ENCODE measurements at places on chromosomes 5 and 9.

DNA sequence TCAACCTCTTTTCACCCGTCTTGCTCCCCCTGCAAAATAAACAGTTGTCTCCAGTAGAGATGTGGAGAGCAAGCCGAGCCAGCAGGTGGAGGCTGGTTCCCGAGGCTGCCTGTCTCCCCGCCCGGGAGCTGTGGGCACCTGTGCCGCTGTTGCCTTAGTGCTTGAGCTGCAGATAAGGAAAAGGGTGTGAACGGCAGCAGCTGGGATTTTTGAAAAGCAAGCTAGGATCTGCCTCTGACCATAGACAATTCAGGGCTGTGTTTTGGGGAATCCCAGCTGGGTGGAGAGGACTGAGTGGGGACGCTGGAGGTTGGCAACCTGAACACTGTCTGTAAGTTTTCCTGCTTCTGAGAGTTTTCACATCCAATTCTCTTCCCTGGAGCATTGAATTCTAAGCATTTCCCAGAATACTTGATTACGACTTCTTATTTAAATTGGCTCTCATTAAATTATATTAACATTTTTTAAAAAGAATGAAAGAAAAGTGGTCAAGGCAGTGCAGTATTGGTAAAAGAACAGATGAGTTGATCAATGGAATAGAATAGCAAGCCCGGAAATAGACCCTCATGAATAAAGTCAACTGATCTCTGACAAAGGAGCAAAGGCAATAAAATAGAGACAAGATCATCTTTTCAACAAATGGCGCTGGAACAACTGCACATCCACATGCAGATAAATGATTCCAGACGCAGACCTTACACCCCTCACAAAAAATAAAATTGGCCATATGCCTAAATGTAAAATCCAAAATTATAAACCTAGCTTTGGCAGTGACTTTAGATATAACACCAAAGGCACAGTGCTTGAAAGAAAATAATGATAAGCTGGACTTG lies 9.7 kb downstream of the WNK2 start:
- no peak for DNase-seq

- DNase-seq = no peak
Measured at GRCh38 chr5:123181394-123181801, 92.4 kb downstream of the PRDM6 start.

GRCh38 chr9:119020284-119020683 lies 349.0 kb downstream of the BRINP1 start:
- DNase-seq = no peak

GRCh38 chr5:142842994-142843905 lies 73.1 kb downstream of the ARHGAP26 start:
- DNase-seq = no peak

DNA sequence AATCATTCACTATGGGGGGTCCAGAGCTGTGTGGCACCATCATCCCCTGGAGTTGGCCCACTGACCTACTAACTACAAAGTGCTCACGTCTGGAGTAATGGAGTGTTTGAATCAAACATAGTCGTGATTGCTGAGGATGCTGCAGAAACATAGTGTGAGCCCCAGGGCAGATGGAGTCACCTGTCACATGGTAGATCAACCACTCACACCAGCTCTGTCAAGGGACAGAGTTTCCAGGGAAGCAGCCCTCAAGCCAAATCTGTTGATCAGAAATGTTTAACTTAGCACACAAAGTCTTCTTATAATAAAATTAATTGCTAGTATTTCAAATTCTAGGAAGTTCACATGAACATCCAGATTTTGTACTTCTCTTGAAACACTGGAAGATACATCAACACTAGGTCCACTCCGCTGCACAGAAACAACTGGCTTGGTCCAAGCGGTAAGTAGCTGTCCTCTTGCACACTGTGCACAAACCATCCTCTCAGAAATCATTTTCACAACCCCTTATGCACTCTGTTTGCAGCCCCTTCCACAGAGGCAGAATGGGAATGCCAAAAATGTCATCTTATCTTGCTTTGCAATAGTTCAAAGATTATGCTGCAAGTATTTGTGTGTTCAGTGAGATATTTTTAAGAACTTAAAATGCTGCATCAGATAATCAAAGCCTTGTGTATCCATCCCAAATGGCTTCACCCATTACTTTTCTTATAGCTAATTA lies 191.0 kb downstream of the EPB41L4A start:
- no peak for DNase-seq

- no peak for DNase-seq
Measured at GRCh38 chr9:114080773-114081440, 2.8 kb upstream of the AMBP start.

DNA sequence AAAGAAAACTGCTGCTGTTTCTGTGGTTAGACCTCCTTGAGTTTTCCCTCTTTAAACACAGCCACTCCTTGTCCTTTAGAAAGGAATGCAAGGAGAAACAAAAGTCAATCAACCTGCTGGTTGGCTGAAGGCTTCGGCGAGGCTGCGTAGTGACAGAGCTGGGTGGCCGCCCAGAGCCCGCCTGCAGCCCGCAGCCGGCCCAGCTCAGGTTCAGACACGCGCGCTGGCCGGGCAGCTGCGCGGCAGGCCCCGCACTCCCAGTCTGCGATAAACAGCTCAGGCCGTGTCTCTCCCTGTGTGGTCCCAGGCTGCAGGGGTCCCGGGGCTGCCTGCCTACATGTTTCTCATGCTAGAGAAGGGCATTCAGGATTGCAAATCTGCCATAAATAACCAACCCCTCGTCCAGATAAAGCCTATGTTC lies 115.4 kb downstream of the HSD17B3 start:
- DNase-seq = no peak

- DNase-seq = no peak
Measured at GRCh38 chr9:87872079-87872624, 10.5 kb upstream of the SPATA31E1 start.

DNA sequence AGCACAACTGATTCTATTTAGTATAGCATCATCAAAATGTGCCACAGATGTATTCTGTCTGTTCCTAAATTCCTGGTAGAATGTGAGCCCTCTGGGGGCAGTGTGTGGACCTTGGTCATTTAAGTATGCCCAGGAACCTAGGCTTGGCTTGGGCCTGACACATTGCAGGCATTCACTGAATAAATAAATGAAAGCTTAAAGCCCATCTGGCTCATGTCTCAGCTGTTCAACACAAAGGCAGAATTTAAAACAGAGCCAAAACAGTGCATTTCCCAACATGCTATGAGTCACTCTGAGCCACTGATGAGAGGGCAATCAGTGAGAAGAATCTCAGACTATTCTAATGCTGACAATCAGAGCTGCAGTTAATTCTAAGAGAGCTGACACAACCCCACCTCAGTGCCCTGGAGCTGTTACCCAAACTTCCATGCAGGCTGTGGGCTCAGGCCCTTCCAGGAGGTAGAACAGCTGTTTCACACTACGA lies 8.1 kb downstream of the FAM193B start:
- no peak for DNase-seq

GRCh38 chr5:72109062-72109411 lies 1.8 kb downstream of the MAP1B start:
- DNase-seq = no peak

GRCh38 chr9:136531904-136532798 lies 13.7 kb downstream of the NOTCH1 start:
- DNase-seq = no peak

DNA sequence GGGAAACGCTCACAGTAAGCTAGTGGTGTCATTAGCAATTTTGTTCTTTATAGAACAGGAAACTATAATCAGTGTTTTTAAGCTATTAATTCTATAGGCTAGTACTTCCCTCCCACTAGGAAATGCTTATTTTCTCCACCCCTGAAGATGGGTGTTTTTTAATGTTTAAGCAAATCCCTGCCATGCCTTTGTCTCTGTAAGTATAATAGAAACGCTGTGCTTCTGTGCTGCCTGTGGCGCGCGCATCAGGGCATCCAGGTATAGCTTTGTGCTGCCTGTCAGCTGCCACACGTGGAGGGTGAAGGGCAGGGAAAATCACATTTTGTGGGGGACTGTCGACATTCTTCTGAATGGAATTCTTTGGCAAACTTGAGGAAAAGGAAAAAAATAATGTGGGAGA lies 217.5 kb downstream of the RAB3C start:
- no peak for DNase-seq

DNA sequence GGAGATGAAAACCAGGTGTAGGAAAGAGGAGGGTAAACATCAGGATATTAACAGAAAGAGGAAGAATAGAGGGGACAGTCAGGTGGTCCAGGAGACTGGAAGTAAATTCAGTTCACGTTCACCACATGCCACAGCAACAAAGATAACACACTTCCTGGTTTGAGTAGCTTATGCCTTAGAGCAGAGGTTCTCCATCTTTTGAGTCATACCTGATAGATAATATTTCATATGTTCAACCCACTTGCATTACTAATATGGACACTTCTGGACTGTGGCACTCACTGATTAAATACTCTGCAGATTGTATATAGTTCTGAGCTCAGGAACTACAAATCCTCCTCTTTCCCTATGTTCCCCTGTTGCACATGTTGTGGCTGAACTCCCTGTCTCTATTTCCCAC lies 179.9 kb upstream of the NR3C1 start:
- no peak for DNase-seq

DNA sequence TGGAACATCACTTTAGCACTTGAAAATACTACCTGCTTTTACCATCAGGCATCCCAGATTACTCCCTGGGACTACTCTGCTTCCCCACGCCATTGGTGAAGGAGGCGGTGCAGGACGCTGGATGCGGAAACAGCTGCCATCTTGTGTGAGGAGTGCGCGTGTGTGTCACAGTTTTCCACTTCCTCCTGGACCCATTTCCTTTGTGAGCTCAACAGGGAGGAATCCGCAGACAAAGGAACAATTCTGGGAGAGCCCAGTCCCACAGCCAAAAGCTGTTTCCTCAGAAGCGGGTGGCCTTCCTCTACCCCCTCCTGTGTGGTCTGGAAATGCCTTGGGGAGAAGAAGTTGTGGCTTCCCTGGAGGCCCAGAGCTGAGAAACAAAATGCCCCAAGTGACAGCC lies 16.8 kb downstream of the AFAP1L1 start:
- DNase-seq = no peak

DNA sequence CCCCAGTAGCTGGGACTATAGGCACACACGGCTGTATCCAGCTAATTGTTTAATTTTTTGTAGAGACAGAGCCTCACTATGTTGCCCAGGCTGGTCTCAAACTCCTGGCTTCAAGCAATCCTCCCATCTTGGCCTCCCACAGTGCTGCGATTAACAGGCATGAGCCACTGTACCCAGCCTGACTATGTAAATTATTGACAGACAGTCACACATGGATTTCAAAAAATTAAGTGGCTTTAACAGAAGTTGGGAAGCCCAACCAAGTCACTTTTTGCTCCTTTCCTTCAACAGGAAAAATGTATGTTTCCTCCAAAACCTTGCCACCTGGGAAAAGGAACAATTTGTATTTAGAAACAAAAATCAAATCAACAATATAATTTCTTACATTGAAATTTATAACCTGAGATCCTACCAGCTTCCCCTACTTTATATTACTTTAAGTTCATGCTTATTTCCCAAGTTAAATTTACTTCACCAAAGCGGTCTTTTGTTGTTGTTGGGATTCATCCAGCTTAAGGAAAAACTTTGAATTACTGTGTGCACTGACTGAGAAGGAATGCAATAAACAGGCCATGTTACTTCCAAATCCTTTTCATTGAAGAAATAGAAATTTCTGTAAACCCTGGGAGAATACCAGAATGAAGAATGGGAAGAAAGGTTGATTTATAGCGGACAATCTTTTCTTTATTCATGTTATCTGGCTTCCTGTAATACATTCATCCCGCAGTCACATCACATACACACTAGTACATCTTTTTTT lies 8.6 kb downstream of the PCA3 start:
- DNase-seq = no peak

GRCh38 chr9:137053944-137054931 lies at the start of gene ENTPD2:
Gene ENTPD2 (minus strand): TSS chr9:137054061. CDS start chr9:137053997, 64 bp downstream.
- no peak for DNase-seq

DNA sequence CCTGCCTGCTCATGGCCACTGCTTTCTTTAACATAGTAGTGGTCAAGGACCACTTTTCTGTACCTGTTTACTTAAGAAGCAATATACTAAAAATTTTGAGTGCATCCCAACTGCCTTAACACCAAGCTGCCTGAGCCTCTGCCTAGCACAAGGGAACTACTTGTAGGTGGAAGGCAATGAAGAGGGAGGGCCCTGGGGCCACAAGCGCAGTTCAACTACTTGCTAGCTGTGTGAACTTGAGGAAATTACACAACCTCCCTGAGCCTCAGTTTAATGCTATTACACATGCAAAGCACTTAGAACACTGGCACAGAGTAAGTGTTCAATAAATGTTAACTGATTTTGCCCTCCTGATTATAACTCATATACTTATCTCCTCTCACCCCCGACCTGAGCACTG lies 6.3 kb downstream of the ARL15 start:
- no peak for DNase-seq

Data from activated CD8-positive, alpha-beta memory T cell treated with anti-CD3 and anti-CD28 coated beads for 1 hour (primary cell).